ENCODE measurements at places on chromosomes 4 and X. TPM values are rescaled to one million over a fixed set of nuclear protein-coding genes. Genes with fewer than 3 reads are reported as not detected.

Gene DMRTC1B
- total RNA-seq = not detected

Gene GAB1
- total RNA-seq = 48.3 TPM

Gene EIF1AX
- total RNA-seq = 18.8 TPM

DNA sequence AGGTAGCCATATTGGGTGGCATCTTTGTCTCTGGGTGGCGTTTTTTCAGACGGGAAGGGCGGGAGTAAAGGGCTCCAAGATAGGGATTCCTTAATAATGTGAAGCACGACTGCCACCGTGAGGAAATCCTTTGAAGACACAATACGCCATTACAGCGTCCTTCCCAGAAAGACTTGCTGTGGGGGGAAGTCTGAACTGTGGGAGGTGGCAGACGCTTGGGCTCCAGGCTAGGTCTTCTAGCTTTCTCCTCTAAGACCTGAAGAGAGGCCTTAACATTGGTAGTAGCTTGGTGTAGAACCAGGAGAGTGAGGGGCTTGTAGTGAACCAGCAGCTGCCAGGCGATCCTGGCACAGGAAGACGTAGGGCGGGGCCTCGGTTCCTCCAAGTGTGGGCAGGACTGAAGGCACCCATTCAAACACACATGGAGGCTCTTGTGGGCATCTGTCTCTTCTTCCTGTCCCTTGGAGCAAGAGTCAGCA lies 197.3 kb downstream of the OR13H1 start:
- H3K27me3 ChIP-seq = no peaks in the 10 kb centered on the region
- H3K36me3 ChIP-seq = no peaks in the 10 kb centered on the region
- H3K4me3 ChIP-seq = no peak overlapping the region
- DNase-seq = no peak
- H3K4me1 ChIP-seq = no peaks in the 10 kb centered on the region

- DNase-seq = no peak
- H3K4me1 ChIP-seq = no peaks in the 10 kb centered on the region
- H3K4me3 ChIP-seq = no peak overlapping the region
Observed at GRCh38 chr4:168248176-168248710, 70.3 kb downstream of the DDX60 start.

DNA sequence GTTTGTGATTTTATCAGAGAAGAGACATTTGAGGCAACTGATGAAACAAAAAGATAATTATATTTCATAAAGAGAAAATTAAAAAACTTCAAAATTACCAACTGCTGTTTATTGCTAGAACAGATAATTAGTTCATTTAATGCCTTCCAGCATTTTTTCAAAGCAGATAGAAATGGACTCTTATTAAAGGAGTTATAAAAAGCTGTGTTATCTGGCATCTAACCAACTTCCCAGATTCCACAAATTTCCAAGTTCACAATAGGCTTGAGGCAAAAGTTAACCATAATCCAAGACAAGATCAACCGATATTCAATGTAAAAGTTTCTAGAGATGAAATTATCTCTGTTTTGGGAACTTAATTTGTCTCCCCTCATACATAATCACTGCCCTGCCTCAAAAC lies 152.4 kb downstream of the TSPAN5 start:
- H3K27ac ChIP-seq = no peak overlapping the region
- DNase-seq = no peak
- H3K27me3 ChIP-seq = no peaks in the 10 kb centered on the region
- no peaks in the 10 kb centered on the region for H3K36me3 ChIP-seq

Gene SETD7
- total RNA-seq = 101 TPM

Gene SSX1
- total RNA-seq = not detected

- no peak overlapping the region for H3K27ac ChIP-seq
- no peaks in the 10 kb centered on the region for H3K36me3 ChIP-seq
- no peaks in the 10 kb centered on the region for H3K4me1 ChIP-seq
- no peaks in the 10 kb centered on the region for H3K27me3 ChIP-seq
- H3K4me3 ChIP-seq = no peak overlapping the region
Observed at GRCh38 chr4:6962211-6963041, 52.8 kb downstream of the TBC1D14 start.

Gene SPIN2B
- 19.0 TPM for total RNA-seq

Gene EDA2R
- total RNA-seq = 7.0 TPM

All from thoracic aorta (tissue), 2 donors.